ENCODE measurements at places on chromosomes 4 and X.

DNA sequence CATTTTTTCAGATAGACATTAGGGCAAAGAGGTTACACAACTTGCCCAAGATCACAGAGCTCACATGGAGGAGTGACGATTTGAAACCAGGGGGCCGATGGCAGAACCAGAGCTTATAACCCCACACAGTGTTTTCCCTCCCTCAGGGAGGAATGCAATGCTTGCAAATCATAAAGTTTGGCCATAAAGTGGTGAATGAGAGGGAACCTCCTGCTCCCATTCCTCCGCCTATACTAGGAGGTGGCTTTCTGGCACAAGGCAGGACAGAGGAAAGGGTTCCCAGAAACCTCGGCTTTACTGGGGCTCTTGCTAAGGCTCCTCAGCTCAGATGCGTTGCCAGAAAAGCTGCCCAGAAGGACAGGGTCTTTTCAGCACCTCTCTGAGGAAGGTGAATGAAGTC, 19.3 kb downstream of the TMEM154 start:
- no peak for DNase-seq

DNA sequence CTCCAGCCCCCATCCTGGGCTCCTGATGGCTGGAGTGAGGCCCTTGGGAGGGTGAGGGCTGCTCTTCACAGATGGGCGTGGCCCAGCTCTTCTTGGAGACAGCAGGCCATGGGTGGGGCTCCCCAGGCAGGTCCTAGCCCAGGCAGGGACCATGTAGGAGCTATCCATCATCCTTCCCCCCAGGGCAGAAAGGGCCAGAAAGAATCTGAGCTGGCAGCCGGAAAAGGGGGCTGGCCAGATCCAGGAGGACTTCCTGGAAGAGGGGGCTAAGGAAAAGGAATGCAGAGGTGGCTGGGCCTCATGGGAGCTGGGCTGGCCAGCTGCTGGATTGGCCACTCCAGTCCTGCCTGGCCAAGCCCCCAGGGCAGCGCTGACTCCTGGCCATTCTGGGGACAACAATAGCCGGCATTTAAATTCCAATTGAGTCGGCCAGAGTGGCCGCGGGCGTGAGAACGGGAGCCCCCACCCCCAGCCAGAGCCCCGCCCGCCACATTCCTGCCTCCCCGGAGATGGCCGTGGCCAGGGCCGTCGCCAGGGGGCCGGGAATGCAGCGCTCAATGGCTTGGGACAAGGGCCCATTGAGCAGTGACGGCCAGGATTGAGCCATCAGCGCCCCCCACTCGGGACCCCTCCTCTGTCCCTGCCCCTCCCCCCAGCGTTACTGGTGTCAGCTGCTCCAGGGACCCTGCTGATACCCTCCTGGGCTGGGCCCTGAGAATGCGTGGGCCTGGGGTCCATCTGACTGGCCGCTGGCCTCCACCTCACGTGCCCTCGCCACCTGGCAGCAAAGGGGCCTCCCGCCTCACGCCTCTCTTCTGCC, 15.1 kb upstream of the FGFR3 start:
- DNase-seq = no peak

DNA sequence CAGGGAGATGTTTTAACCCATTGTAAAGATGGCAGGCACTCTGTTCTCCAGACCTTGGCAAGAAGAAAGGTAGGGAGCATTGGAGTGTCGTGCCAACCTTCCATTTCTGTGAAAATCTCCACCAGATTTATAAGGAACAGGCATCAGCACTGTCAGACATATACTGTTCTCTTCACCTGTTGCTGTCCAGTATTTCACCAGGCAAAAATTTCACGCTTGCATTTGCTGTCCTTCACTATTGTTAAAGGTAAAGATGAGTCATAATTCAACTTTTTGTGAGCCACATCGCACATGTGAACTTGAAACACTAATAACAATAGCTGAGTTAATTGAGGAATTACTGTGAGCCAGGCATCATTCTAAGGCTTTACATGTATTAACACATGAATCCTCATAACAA, 203.4 kb downstream of the ENOX2 start:
- no peak for DNase-seq

GRCh38 chrX:123976706-123977316, 15.3 kb downstream of the STAG2 start:
- no peak for DNase-seq

GRCh38 chrX:82748906-82749505, 759.1 kb upstream of the POU3F4 start:
- DNase-seq = no peak

DNA sequence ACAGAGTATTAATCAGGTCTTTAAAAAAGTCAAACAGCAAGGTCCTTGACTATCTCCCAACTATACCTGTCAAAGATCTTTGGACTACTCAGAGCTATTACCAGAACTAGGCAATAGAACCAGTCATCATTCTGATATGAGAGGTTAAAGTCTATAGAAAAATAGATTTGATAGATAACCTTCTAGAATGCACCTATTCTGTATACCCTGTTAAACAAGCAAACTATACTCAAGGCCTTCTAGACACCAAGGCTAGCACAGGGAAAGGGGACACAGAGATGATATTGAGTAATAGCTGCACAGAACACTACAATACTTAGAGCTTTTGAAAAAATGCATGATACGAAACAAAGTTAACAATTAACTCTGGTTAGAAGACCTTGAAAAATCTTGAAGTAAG, 149.5 kb downstream of the NR3C2 start:
- DNase-seq = no peak

- no peak for DNase-seq
These were observed 31.9 kb downstream of the FAT4 start for GRCh38 chr4:125346616-125347015.

GRCh38 chrX:111680988-111681779, at the start of gene ALG13:
TSS of gene ALG13 (plus strand) at chrX:111681170. CDS start at chrX:111681219, 49 bp downstream.
- DNase-seq = peak; percentile 89

GRCh38 chrX:1581132-1581531, 10.3 kb upstream of the AKAP17A start:
- DNase-seq = peak; percentile 91

- no peak for DNase-seq
These were observed 223.6 kb downstream of the PALLD start for GRCh38 chr4:168720396-168720900.

DNA sequence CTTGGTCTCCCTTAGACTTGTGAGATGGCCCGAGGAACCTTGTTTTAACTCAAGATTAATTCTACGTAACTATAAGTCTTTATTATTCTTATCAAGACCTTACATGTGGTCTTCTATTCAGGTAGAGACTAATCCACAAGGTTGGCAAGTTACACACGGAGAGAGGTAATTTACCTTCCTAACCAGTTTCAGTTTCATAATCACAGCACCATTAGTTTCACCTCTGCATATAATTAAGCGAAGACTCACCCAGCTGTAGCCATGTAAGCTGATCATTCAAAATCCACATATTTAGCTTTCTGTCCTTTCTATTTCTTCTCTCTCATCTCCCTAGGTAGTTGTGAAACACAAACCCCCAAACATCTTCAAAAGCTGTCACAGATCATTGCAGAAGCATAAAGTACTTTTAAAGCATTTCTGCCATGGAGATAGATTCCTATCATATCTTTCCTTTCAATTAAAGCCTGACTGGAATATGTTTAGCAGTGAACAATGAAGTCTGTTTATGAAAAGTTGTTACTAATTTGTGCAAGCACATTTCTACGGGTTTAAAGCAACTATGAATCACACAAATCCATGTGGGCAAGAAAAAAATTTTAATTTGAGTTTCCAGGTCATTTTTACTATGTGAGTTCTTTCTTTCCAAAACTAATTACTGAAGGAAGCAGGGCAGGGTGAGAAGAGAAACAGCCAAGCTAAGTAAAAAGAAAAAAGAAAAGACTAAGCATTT, 78.5 kb downstream of the BTC start:
- no peak for DNase-seq

DNA sequence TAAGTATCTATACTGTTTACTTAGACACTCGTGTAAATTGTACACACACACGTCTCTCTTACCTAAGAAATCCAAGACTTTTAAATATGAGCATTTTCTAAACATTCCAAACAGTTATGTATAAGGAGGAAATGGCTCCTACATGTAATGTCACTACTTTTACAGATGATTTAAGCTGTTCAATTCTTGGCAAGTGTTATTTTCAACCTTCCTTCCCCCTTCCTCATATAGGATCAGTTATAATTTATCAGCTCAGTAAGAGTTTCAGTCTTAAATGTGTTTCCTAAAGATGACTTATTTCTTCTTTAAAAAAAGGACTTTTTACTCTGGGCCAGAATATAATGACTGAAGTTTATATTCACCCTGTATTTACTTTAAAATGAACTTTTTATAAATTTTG, 601.1 kb downstream of the ANKRD50 start:
- no peak for DNase-seq

GRCh38 chrX:9538544-9539045, 73.7 kb downstream of the TBL1X start:
- DNase-seq = no peak

DNA sequence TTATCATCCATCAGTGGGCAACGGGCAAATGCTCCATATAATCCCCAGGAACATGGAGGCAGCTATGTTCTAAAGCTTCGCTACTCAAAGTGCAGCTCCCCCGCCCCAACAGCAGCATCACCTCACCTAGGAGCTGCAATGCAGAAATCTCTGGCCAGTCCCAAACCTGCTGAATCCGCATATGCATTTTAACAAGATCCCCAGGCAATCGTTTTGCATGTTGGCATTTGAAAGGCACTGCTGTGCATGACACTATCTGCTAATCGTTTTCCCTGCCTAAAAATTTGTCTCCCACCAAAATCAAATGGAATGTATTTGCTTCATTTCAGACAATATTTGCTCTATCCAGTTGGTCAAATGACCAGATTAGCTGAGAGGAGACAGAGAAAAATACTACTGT, 15.2 kb downstream of the ADGRG2 start:
- DNase-seq = no peak

DNA sequence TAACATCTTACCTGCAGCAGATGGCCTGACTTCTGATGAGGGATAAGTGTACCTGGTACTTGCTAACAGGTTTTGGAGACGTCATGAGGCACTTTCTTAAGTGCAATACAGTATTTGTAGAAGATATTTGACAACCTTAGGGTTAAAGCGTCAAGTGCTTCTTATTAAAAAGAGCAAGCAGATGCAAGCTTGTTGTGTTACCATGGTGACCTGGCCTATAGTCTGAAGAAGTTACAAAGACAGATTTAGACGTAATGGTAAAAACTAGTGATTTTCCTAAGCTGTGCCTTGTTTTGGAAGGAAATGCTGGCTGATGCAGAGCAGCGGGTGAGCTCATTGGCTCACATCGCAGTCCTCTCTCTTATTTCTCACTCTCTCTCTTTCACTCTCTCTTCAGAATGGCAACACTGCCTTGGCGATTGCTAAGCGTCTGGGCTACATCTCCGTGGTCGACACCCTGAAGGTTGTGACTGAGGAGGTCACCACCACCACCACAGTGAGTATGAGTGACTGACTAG, 243.6 kb downstream of the ANK2 start:
- DNase-seq = no peak

GRCh38 chr4:112170451-112170993, 25.3 kb downstream of the FAM241A start:
- DNase-seq = no peak

GRCh38 chrX:120310861-120311726, at the start of gene TMEM255A:
TSS of gene TMEM255A (minus strand) at chrX:120311461. CDS start at chrX:120311309, 152 bp downstream.
- DNase-seq = no peak

DNA sequence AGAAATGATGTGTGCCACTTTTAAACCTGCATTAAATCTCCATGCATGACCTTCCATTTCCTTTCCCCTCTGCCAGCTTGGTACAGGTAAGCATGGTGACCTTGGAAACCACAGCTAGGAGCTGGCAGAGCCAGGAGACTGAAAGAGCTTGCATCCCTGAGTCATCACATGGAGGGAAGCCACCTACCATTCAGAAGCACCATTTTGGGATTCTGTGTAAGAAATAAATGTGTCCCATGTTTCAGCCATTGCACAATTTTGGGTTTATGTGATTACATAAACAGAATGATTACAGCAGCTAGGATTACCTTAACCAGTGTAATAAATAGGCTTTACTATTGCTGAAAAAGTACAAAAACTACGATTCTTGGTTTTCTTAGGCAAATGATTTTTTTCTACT, 17.3 kb upstream of the CCDC149 start:
- no peak for DNase-seq

DNA sequence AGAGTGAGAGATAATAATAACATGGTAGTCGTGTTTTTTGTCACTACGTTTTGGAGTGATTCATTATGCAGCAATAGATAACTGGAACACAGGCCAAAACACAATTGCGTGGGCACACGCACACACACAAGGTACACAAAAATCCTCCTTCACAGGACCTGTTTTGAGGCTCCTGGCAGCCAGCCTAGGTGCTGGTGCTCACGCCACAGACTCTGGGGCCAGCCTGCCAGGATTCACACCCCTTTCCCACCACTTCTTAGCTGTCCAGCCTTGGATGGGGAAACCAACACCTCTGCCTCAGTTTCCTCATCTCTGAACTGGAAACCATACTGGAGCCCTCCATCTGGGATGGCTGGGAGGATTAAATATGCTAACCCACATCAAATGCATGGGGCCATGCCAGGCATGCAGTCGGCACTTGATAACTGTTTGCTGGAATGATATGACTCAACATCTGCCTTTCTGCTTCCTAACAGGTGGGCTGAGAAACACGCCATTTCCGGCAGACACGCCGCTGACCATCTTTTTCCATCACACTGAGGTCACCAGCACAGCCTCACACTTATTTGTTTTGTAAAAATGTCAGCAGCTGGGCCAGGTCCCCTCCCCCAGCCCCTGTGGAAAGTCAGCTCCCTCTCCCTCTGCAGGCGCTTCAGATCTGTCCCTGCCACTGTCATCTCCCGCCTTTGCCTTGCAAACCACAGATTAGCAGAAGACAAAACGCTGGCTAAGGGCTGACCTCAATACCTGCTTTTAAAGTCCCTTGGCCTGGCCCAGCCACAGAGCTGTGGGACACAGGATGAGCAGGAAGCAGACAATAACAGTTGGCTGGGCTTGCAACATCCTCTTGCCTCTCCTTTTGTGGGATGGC, 237.5 kb downstream of the BCOR start:
- DNase-seq = peak; percentile 86

DNA sequence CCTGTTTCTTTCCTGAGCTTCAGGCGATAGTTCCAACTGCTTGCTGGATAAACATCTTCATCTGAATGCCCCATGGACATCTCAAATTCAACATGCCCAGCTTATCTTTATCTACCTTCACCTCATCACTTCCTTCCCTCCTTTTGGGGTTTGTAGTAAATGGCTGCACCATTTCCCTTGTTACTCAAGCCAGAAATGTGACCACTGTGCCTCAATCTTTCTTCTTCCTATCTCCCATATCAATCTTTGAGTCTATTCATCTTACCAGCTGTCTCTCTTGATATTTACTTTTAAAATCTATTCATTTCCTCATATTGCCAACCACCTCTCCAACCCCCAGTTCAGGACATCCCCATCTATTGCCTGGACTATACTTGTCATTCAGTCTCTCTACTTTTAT, 155.4 kb downstream of the PPA2 start:
- no peak for DNase-seq

GRCh38 chr4:66465111-66465510, 794.8 kb upstream of the EPHA5 start:
- no peak for DNase-seq

- DNase-seq = no peak
These were observed 396.7 kb upstream of the MAGEC2 start for GRCh38 chrX:142601792-142602191.
